RWPE1 (cell line): ENCODE measurements at places on chromosomes 6 and 20.
A peak's percentile ranks its signal among the peaks of the same experiment; 100 is the strongest.

DNA sequence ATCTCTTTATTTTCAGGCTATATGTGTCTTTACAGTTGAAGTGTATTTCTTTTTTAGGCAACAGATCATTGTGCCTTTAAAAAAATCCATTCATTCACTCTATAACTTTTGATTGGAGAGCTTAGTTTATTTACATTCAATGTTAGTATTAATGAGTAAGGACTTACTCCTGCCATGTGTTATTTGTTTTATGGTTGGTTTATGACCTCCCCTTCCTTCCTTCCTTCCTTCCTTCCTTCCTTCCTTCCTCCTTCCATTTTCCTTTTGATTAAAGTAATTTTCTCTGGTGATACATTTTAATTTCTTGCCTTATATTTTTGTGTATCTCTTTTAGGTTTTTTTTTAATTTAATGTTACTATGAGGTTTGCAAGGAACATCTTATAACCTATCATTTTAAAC, 1005.3 kb upstream of the EPHA7 start:
- no peak for DNase-seq

DNA sequence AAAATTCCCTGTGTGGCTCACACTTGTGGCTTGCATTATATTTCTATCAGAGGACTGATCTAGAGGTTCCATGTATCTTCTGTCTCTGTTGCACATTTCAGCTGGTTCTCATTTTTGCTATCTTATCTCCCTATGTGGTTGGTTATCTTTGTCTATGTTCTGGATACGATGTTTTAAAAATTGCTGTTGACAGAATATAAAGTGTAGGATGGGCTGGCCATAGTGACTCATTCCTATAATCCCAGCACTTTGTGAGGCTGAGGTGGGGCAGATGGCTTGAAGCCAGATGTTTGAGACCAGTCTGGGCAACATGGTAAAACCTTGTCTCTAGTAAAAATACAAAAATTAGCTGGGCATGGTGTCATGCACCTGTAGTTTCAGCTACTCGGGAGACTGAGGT, 9.9 kb upstream of the ULBP3 start:
- no peak for DNase-seq

DNA sequence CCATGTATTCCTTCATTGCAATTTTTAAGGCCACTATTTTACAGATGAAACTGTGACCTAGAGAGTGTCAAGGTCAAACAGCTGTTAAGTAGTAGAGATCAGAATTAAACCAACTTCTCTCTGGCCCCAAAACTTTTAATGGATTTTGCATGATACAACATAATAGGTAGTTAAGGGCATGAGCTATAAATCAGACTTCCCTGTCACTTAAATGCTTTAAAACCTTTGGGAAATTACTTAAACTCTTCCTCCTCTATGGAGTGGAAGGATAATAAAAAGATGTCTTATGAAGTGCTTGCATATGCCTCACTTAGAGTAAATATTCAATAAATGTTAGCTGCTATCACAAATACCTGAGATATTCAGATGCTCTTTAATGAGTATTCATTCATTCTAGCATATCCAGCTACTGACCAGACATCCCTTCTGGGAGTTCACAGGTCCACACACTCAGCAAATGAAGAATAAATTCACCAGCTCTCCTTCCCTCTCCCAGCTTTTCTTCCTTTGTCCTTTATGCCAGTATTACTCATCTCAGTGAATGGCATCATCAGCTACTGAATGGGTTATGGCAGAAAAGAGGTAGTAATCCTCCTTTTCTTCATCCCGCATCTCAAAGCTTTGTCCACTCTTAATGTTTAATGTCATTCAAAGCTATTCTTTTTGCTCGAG, 36.2 kb downstream of the EYA4 start:
- no peak for DNase-seq

DNA sequence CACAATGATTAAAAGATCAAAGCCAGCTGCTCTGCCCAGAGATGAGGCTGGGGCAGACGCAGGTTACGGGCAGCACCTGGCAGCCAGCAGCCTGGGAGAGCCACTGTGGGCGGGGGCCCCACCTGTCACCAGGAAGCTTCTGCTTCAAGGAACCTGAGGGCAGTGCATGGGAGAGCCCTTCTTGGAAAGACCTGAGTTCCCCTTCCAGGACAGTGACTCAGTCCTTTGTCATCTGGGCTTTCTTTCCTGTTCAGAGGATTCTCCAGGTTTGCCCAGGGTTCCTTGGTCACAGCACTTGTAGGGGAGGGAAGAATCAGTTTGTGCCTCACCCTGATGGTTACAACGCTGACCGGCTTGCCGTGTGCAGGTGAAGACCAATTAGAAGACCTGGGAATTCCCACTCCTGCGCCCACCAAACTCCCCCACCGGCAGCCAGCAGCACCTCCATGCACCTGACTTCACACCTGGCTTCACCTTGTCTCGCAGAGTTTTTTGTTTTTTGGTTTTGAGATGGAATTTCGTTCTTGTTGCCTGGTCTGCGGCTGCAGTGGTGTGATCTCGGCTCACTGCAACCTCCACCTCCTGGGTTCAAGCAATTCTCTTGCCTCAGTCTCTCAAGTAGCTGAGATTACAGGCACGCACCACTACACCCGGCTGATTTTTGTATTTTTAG, 2.0 kb downstream of the ZBP1 start:
- DNase-seq, result peak; percentile 81
